Hippocampal formation (tissue), 2 donors: ENCODE measurements at places on chromosomes 1 and 21.

DNA sequence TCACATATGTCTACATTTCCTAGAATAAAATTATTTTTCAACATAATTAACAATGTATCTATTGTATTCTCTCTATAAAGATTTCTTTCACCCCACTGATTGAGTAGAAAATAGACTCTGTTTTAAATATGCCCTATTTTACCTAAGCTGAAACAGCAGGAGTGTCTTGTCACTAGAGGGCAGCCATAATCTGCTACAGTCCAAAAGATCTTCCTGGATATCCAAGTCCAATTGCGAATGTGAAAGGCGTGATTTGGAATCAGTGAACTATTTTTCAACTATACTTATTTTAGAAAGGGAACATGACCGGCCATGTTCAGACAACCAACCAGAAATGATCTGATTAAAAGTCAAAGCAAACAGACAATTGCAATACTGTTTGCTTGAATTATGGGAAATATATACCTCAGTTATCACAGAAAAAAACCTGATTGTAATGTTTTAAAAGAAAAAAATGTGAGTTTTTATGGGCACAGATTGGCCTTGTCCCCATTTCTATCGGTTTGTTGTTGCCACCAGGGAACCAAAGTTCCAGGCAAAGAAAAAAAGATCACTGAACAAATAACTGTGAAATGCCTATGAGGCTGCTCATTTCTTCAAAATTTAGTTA is 1211.0 kb upstream of the ADGRL4 start:
- peak; percentile 71 for DNase-seq

DNA sequence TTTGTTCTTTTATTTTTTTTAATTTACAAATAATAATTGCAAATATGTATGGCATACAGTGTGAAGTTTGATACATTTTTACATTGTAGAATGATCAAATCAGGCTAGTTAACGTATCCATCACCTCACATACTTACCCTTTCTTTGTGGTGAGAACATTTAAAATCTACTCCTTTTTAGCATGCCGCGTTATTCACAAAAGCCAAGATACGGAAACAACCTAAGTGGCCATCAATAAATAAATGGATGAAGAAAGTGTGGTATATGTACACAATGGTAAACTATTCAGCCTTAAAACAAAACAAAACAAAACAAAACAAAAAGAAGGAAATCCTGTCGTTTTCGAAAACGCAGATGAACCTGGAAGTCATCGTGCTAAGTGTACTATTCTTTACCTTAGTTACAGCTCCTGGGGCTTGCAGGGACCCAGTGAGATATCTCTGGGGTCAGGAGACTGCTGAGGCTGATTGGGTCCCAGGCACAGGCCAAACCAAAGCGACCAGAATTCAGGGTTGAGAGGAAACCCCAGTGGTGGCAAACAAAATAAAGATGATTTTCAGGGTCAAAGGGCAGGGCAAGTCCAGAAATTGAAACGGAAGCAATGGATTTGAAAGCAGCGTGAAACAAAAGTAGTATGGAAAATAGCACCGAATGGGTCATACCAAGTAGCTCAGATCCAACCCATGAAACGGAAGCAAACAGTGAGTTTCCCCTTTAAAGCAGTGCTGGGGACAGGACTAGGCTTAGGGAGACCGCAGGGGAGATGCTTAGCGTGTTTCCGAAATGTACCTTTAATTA is 188.2 kb downstream of the PLPP3 start:
- DNase-seq, result no peak

DNA sequence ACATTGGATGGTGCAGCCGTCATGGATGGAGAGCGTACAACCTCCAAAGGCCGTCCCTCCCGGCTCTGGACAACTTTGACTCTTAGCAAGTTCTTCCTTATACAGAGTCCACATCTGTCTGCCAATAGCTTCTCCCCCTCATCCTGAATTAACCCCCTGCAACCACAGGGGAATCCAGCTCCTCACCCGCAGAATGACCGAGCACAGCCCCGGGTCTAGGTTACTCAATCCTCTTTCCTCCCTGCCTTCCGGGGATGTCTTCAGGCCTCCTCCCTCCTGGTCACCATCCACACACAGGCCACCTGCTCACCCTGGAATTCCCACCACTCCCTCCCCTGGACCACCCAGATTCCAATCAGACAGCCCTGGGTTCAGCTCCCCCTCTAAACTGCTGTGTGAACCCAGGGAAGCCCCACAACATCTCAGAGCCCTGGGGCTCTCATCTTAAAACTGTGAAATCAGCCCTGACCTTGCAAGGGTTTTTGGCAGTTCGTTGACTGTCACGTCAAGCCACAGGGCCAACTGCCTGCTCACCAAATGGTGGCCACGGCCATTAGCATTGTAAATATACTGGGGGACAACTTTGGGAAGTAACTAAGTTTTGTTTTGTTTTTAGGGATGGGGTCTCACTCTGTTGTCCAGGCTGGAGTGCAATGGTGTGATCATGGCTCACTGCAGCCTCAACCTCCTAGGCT is 54.2 kb downstream of the HSPG2 start:
- DNase-seq, result no peak

DNA sequence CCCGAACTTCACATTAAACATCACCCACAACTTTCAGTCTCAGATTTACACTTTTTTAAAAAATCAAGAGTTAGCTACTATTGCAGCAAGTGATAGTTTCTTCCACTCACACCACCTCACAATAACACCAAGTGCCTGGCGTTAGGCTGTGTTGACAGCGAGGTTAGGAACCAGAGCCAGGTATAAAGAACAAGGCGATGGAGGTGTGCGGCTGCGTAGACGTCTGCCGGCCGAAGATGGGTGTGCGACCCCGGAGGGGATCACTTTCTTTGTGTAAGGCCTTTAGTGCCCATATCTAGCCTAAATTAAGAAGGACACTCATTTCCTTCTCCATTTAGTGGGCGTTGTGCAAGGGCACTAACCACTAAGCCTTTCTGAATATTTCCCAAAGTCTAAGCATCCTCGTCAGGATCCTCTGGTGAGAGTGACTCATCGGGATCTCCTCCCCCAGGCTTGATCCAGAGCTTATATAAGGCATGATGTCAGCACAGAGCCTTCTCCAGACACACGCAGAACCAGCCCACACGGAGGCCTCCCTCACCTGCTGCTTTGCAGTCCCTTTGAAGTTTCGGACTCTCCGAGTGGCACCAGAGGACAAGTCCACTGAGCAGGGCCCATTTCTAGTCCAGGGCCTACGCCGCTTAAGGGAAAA is 11.8 kb downstream of the NHLH2 start:
- DNase-seq, result no peak

- no peak for DNase-seq
Measured at GRCh38 chr1:63929106-63929478, 155.3 kb downstream of the ROR1 start.
